Natural killer cell (primary cell): ENCODE measurements at places on chromosomes 6 and 20. TPM values are rescaled to one million over a fixed set of nuclear protein-coding genes. Genes with fewer than 3 reads are reported as not detected.

DNA sequence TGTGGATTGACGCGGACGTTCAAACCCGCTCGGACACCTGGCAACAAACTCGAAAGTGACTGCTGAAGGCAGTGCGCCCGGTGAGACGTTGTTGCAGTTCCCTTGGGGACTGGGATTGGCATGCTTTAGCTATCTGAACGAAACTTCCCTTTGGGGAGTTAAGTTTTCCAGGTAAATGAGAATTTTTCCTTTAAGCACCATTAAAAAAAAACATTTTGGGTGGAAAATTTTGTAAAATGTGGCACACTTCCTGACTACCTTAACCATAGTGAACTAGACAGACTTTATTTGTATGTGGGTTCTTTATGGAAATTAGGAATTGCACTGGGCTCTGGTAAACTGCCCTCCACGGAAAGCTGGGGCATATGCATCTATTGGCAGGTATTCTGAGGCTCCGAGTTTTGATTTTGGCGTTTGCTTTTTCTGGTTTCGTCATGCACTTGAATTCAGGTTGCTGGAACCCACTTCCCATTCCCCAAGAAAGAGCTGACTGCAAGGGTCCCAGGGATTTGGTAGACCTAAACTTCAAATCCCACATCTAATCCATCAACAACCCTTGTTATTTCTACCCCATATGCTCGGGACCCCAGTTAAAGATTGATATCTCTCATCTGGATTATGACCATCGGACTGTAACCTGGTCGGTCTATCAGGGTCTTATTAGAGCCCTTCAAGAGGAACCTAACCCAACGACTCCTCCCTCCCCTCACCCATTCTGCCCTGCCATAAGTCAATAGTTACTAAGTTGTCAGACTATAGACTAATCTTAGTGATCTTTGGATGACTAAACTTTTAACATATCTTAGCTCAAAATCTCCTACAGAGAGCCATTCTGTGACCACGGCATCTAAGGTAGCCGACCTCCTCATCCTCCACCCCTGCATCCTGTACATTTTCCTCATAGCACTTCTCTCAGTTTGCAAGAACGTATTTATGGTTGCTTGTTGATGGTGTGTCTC lies 800 bp upstream of the DYNLT1 start:
- H3K4me1 ChIP-seq, result peaks cover 49% of the 10 kb centered on the region
- peak overlapping the region; percentile 94 for H3K27ac ChIP-seq
- H3K27me3 ChIP-seq, result no peaks in the 10 kb centered on the region
- peaks cover 16% of the 10 kb centered on the region for H3K36me3 ChIP-seq
- no peak for DNase-seq

GRCh38 chr20:62025832-62026563 lies 39.7 kb downstream of the TAF4 start:
- no peak overlapping the region for H3K27ac ChIP-seq
- H3K27me3 ChIP-seq, result no peaks in the 10 kb centered on the region

DNA sequence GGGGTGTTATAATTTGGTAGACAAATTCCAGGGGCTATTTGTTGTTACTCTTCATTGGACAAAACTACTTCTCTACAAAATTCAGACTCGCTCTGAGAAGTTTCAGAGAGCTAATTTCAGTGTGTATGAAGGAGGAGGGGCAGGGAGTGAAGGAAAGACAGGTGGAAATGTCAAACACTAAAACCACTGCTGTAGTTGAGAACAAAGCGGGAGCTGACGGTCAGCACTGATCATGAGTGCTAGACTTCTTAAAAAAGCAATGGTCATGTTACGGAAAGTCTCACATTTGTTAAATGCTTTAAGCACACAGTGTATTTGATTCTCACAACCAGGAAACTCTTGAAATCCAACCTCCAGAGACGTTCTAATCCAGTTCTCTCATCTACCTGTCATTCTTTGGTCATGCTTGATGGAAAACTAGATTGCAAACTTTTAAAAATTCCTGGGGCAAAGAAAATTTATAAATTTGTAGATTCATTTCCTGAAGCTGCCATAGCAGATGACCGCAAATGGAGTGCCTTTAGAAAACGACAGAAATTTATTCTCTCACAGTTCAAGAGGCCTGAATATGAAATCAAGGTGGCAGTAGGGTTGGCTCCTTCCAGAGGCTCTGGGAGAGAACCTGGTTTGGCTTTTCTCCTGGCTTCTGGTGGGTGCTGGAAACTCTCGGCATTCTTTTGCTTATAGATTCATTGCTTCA lies 100.7 kb upstream of the CARMIL1 start:
- H3K4me1 ChIP-seq, result no peaks in the 10 kb centered on the region
- no peak overlapping the region for H3K4me3 ChIP-seq
- no peak overlapping the region for H3K27ac ChIP-seq
- H3K27me3 ChIP-seq, result no peaks in the 10 kb centered on the region

- peaks cover 14% of the 10 kb centered on the region for H3K36me3 ChIP-seq
- H3K27me3 ChIP-seq, result no peaks in the 10 kb centered on the region
- no peak overlapping the region for H3K4me3 ChIP-seq
- H3K4me1 ChIP-seq, result no peaks in the 10 kb centered on the region
- no peak overlapping the region for H3K27ac ChIP-seq
Measured at GRCh38 chr20:52150440-52151258, 40.9 kb downstream of the ZFP64 start.

DNA sequence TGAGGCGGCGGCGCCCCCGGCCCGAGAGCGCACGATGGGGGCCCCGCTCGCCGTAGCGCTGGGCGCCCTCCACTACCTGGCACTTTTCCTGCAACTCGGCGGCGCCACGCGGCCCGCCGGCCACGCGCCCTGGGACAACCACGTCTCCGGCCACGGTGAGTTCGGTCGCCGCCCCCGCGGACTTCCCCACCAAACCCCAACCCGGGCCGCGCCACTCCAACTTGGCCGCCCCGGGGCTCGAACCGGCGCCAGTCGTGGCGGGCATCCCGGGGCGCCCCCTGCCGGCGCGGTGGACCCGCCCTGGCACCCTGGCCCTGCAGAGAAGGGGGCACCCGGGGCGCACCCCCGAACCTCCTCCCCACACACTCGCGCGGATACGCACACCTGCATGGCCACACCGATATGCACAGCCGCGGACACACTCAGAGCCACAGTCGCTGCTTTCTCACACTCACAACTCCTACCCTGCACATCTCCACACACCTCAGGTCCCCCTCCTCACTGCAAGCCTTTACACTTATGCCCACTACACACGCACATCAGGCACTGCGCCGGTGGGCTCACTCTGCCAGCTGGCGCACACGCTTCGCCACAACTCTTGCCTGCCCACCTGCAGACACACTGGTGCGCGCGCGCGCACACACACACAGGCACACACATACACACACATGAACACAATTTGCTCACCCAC lies 535 bp downstream of the VSTM2L start:
- H3K4me3 ChIP-seq, result no peak overlapping the region
- peaks cover 21% of the 10 kb centered on the region for H3K27me3 ChIP-seq
- peaks cover 8% of the 10 kb centered on the region for H3K4me1 ChIP-seq
- no peak overlapping the region for H3K27ac ChIP-seq
- DNase-seq, result no peak
- H3K36me3 ChIP-seq, result no peaks in the 10 kb centered on the region

DNA sequence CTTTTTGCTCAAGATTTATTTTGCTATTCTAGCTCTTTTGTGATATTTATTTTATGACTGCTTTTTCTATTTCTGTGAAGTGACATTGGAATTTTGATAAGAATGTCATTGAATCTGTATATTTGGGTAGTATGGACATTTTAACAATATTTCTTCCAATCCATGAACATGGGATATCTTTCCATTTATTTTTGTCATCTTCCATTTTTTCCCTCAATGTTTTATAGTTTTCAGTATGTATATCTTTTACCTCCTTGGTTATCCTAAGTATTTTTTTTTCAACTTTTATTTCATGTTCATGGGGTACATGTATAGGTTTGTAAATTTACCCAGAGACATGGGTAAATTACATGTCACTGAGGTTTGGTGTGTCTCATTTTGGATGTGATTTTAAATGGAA lies 74.1 kb upstream of the PREP start:
- H3K27ac ChIP-seq, result no peak overlapping the region
- H3K4me1 ChIP-seq, result no peaks in the 10 kb centered on the region
- no peaks in the 10 kb centered on the region for H3K27me3 ChIP-seq

GRCh38 chr20:53949319-53949839 lies 121.0 kb downstream of the BCAS1 start:
- peak overlapping the region; percentile 75 for H3K27ac ChIP-seq
- H3K4me1 ChIP-seq, result peaks cover 29% of the 10 kb centered on the region
- H3K4me3 ChIP-seq, result no peak overlapping the region
- no peaks in the 10 kb centered on the region for H3K27me3 ChIP-seq

DNA sequence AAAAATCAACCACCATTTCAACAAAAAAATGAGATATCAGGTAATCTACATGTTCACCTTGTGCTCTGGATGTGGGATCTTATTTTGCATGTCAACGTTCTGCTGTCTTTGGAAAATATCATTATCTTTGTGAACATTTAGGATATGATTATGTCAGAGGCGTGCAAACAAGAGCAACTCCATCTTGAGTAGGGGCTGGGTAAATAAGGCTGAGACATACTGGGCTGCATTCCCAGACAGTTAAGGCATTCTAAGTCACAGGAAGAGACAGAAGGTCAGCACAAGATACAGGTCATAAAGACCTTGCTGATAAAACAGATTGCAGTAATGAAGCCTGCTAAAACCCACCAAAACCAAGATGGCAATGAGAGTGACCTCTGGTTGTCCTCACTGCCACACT lies 28.8 kb upstream of the ZBTB24 start:
- no peak overlapping the region for H3K4me3 ChIP-seq
- no peaks in the 10 kb centered on the region for H3K27me3 ChIP-seq
- H3K4me1 ChIP-seq, result no peaks in the 10 kb centered on the region

GRCh38 chr20:63754008-63754407 lies 14.4 kb downstream of the SLC2A4RG start:
- H3K36me3 ChIP-seq, result no peaks in the 10 kb centered on the region
- H3K4me1 ChIP-seq, result peaks cover 35% of the 10 kb centered on the region
- H3K4me3 ChIP-seq, result no peak overlapping the region
- no peaks in the 10 kb centered on the region for H3K27me3 ChIP-seq

DNA sequence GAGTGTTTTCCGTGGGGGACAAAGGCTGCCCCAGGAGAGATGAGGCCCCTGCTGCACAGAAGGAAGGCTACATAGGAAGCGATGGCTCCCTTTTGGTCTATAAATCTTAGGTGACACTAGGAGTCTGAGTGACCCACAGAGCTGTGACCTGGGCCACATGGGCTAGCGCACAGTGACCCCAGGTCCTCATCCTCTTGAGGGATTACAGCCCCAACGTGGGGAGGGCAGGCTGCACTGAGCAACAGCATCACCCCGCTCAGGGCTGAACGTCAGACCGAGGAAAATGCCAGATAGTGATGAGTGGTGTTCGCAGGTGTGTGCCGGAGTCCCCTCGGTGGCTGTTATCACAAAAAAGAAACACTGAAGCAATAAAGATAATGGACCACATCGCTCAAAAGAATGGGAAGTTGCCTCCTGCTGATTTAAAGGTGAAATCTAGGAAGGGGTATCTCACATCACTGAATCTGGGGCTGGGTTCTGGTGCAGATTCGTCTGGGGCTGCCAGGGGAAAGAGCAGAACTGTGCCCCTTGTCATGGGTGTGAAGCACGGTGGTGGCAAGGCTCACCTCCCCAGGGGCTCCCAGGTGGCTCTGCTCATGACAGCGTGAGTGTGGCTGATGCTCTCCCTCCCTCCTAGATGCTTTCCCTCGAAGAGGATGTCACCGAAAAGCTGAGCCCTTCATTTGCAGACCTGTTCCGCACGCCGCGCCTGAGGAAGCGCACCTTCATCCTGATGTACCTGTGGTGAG lies 14.5 kb downstream of the SLC22A1 start:
- H3K27me3 ChIP-seq, result no peaks in the 10 kb centered on the region
- H3K4me3 ChIP-seq, result no peak overlapping the region
- peaks cover 1% of the 10 kb centered on the region for H3K36me3 ChIP-seq
- H3K27ac ChIP-seq, result no peak overlapping the region
- DNase-seq, result no peak

DNA sequence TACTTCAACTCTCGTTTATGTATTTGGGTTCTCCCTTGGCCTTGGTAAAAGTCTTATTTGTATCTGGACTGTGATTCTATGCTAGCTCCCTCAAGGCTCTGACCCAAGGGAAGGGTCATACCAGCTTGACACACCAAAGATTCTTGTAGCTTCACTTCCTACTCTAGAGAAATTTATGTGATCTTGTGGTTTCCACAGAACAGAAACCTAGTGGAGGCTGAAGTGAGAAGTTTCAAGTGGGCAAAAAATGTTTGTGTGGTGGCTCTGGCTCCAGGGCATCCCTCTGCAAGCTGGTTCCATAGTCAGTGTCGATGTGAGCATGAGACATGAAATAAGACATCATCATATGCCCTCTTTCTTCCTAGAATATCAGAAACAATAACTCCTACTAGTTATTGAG lies 48.1 kb upstream of the TNFRSF21 start:
- no peak overlapping the region for H3K4me3 ChIP-seq
- DNase-seq, result no peak
- no peak overlapping the region for H3K27ac ChIP-seq
- no peaks in the 10 kb centered on the region for H3K4me1 ChIP-seq
- no peaks in the 10 kb centered on the region for H3K36me3 ChIP-seq

GRCh38 chr6:161360520-161360919 lies 86.7 kb upstream of the AGPAT4 start:
- H3K4me1 ChIP-seq, result peaks cover 17% of the 10 kb centered on the region
- no peak overlapping the region for H3K27ac ChIP-seq
- DNase-seq, result no peak
- H3K4me3 ChIP-seq, result no peak overlapping the region

DNA sequence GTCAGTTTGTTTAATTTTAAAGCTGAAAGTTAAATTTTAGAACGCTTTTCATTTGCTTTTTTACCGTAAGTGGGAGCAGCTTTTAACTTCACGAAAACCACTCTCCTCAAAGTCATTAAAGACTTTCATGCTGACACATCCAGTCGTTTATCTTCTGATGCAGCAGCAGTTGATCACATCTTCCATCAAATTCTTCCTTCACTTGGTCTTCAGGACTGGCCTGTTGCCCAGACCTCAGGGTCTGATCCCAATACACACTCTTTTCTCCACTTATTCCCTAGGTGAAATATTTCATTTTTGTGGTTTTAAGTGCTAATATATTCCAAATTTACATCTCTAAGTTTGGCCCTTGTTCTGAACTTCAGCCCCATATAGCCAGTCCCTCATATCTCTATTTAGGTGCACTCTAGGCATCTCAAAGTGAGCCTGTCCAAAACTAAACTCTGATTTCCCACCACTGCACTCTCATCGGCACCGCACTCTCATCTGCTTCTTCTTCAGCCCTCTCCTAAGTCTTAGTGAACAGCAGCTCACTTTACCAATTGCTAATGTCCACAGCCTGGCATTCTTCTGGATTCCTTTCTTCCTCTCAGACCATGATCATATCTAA lies 20.4 kb downstream of the AFDN start:
- no peak for DNase-seq
- no peak overlapping the region for H3K27ac ChIP-seq

The PPIL6 gene
- 0.70 TPM for total RNA-seq

The GUCA1A gene
- total RNA-seq, result not detected

The PTCRA gene
- total RNA-seq, result 3.7 TPM

The SOX12 gene
- total RNA-seq, result 2.3 TPM
